Activated naive CD4-positive, alpha-beta T cell treated with anti-CD3 and anti-CD28 coated beads for 36 hours (primary cell): ENCODE measurements at places on chromosomes 6 and 20.

DNA sequence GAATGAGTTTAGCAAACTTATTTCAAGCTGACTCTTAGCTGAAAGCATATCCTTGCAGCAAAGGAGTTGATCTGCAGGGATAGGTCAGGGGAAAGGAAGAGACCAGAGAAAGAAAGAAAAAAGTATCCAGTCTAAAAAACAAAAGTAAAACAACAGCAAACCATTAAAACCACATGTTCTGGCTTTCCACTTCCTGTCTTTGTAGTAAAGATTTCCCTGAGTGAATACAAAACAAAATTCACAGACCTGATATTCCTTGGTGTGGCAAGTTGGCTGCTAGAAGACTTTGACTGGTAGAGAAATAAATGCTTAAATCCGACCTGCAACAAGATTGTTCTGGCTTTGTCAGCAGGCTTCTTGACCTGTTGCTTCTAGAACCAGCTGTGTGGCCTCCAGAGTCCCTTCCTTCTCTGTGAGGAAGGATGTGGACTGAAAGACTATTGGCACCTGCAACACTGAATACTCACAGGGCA, 23.4 kb upstream of the MCM3 start:
- no peak for DNase-seq

DNA sequence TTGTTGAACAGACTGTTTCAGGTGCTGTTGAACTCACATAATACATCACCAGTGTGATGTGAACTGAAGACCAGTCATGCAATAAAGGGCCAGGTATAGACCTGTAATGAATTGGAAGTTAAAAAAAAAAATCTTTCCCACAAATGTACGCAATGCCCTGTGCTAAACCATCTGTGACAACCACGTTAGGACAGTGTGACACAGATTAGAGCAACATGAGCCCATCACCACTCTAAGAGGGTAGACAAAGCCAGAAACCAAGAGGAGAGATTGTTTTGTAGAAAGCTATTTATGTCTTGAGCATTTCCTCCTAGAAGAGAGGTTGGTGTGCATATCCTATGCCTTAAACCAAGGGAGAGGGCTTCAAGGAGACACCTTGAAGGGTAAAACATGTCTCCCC, 77.0 kb upstream of the BEND6 start:
- DNase-seq: no peak

- peak; percentile 9 for DNase-seq
Observed at GRCh38 chr20:34302312-34302722, 838 bp downstream of the AHCY start.

DNA sequence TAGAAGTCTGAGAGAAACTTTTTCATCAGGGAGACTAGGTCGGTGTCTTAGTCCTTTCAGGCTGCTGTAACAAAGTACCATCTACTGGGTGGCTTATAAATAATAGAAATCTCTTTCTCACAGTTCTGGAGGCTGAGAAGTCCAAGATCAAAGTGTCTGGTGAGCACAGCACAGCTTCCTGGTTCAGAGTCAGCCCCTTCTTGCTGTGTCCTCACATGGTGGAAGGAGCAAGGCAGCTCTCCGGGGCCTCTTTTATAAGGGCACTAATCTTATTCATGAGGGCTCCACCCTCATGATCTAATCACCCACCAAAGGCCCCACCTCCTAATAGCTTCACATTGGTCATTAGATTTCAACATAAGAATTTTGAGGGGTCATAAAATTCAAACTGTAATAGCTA, 122.8 kb downstream of the CCDC170 start:
- no peak for DNase-seq

- DNase-seq: no peak
Observed at GRCh38 chr6:137349856-137350830, 131.0 kb upstream of the IFNGR1 start.

DNA sequence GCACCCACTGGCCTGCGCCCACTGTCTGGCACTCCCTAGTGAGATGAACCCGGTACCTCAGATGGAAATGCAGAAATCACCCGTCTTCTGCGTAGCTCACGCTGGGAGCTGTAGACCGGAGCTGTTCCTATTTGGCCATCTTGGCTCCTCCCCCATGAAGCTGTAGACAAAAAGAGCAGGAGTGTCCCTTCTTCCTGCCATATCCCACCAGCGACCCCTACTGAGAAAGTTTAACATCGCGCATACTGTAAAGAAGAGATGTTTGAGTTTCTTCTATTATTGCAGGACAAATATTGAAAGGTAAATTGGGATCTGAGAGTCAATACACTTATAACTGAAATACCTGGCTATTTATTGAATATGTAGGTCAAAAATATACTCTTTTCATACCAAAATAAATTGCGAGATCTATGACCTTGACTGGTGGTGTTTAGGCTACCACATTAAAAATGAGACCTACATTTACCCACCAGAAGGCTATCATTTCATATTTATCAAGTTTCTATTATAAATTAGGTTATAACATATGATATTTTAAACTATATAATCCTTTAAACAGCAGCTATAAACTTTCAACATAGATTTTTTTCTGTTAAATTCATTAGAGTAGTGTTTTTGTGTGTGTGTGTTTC, 586.3 kb downstream of the HTR1B start:
- no peak for DNase-seq

DNA sequence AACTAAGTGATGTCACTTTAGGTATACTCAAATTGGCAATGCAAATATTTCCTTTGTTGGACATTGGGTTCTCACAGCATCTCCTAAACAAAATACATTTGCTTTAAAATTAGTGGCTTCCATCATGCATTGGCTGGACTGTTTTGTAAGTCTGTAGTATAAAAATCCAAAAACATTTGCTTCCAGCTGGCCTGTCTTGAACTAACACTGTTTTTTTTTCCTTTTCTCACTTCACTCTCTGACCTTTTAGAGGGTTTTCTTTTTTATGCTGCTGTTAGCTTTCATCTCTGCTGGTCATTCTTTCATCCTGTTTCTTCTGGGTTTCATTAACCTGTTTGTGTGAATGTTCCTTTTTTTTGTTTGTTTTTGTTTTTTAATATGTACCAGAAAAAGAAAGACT, 121.7 kb upstream of the MLIP start:
- no peak for DNase-seq

- no peak for DNase-seq
Observed at GRCh38 chr6:2839195-2839981, 2.3 kb downstream of the SERPINB1 start.

DNA sequence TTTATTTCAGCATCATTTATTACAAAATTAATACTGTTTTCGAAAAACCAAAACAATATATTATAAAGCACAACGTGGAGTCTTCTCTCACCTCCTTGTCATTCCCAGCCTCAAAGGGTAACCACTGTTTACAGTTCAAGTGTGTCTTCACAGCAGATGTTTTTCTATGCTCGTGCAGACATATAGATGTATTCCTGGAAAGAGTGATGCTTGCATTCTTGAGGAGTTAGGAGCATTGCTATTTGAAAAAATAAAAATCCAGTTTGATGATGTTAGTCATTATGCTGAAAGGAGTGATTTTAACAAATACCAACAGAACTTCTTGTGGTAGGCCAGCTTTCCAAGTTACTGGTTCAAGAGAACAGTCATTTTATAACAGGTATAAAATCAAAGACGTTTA, 234.9 kb downstream of the BCKDHB start:
- no peak for DNase-seq

- no peak for DNase-seq
Observed at GRCh38 chr20:62780204-62780603, 16.1 kb upstream of the MRGBP start.

GRCh38 chr20:5974531-5974930, 24.1 kb downstream of the MCM8 start:
- DNase-seq: no peak

GRCh38 chr6:158662954-158663624, 13.2 kb downstream of the SYTL3 start:
- no peak for DNase-seq

- DNase-seq: no peak
Observed at GRCh38 chr20:23456409-23456808, 3.7 kb upstream of the CST11 start.

GRCh38 chr20:34663213-34663943, 13.5 kb downstream of the PIGU start:
- no peak for DNase-seq

- no peak for DNase-seq
Observed at GRCh38 chr6:126888727-126889725, 229.4 kb upstream of the RSPO3 start.

GRCh38 chr6:41073203-41073967, 611 bp downstream of the NFYA start:
- DNase-seq: peak; percentile 85

GRCh38 chr20:41110012-41110411, 27.3 kb upstream of the PLCG1 start:
- no peak for DNase-seq

DNA sequence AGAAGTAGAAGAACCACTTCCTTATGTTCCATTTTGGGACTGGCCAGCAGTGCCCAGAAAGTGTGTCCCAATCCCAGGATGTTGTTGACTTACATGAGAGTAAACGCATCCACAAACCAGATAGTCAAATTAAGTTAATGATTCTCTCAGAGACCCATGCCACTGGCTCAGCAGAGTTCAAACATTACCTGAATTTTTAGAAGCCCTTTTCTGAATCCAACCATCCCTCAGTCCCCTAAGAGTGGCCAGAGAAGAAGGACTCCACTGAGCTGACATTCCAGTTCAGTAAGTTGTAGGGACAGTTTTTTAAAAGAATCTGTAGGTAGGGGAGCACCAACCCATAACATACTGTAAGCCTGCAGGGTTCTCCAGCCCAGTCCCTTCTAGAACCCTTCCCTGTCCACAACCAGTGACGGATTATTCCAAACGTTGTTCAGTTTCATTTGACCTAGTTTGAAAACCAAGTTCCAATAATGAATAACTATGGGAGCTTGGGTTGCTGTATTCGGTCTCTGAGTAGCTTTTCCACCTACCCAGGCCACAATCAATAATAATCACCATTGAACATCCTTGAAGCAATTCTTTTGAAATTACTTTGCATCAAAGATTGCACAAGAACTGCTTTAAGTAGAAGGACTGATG, 153.0 kb downstream of the LPA start:
- DNase-seq: no peak

- DNase-seq: no peak
Observed at GRCh38 chr6:48183811-48184605, 73.0 kb upstream of the PTCHD4 start.

DNA sequence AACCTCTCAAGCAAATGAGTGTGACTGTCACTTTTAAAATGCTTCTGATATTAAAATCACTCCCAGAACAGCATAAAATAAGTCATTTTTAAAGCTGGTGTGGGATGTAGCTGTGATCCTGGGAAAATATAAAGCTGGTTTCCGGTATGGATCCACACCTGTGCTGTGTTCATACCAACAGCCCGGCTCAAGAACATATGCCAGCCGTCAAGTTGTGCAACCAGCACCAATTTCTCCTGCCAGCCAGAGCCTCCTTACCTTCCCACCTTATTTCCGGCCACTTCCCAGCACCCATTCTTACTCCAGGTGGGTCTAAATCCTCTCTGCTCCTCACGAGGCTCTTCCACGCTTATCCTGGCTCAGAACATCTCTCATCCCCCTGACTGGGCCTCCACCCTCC, 50.9 kb upstream of the RPS6KA2 start:
- no peak for DNase-seq

- no peak for DNase-seq
Observed at GRCh38 chr20:39123185-39123557, 161.0 kb downstream of the DHX35 start.

DNA sequence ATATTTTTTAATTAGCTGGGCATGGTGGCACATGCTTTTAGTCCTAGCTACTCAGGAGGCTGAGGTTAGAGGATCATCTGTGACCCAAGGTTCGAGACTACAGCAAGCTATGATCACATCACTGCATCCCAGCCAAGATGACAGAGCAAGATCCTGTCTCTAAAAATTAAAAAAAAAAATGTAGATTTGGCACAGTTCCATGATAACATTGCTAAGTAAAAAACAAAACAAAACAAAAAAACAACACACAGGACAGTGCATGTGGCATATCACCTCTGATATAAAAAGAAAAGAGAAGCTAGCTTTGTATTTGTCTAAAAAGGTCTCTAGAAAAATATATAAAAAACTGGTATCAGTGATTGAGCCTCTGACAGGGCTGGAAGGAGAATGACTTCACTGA, 24.6 kb downstream of the RNF24 start:
- DNase-seq: no peak

DNA sequence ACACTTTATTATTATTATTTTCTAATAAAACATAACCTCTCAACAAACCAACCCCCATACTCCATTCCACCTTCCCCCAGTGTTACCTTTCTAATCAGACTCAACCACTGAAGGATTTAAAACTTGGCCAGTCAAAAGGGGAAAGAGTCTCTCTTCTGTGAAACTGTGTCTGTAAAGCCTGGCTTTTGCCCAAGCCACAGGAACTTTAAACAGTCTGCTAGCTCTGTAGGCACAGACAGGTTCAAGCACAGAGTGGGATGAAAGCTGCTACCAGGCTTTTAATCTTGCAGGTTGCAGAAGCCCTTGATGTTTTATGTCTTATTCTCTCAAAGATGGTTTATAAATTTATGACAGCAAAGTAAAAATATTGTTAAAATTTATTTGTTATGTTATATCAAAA, 585.7 kb downstream of the TENT5A start:
- DNase-seq: no peak

- peak; percentile 6 for DNase-seq
Observed at GRCh38 chr6:139927236-139927635, 552.8 kb upstream of the CITED2 start.

DNA sequence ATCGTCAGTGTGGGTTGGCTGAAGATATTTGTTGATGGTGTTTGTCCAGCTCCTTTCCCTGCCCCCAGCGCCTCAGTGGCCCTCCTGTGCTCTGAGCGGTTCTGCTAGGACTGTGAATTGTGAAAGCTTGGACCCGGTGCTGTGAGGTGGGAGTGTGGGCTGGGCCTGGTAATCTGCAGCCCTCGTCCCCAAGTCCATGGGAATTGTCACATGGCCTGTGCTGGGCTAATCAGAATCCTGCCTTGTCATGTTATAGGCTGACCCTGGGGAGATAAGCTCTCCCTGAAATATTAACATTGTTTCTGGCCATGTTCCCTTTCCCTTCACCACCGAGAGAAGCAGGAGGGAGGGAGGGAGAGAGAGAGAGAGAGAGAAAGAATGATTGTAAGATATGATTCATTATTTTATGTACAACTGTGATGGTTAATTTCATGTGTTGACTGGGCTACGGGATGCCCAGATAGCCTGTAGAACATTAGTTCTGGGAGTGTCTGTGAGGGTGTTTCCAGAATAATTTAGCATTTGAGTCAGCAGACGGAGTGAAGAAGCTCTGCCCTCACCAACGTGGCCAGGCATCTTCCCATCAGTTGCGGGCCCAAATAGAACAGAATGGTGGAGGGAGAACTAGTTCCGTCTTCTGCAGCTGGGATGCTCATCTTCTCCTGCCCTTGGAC, 62.4 kb downstream of the TFAP2C start:
- DNase-seq: no peak
